ENCODE measurements at places on chromosomes 12 and 14.

DNA sequence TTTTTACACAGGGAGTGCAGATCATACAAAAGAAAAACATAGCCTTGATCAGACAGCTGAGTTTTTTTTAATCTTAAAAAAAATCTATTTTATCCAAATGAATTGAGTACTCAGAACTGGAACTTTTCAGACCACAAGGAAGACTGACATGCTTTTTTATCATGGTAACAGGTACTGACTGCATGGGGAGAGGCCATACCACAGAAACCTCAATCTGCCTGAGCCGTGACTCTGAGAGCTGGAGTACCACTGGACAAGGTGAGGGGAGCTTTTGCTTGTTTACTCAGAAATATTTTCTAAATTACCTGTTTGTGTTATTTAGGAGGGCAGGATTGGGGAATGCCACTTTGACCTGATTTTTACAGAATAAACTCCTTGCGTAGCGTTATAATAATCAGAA, 143.9 kb downstream of the ALX1 start:
- DNase-seq, result no peak

DNA sequence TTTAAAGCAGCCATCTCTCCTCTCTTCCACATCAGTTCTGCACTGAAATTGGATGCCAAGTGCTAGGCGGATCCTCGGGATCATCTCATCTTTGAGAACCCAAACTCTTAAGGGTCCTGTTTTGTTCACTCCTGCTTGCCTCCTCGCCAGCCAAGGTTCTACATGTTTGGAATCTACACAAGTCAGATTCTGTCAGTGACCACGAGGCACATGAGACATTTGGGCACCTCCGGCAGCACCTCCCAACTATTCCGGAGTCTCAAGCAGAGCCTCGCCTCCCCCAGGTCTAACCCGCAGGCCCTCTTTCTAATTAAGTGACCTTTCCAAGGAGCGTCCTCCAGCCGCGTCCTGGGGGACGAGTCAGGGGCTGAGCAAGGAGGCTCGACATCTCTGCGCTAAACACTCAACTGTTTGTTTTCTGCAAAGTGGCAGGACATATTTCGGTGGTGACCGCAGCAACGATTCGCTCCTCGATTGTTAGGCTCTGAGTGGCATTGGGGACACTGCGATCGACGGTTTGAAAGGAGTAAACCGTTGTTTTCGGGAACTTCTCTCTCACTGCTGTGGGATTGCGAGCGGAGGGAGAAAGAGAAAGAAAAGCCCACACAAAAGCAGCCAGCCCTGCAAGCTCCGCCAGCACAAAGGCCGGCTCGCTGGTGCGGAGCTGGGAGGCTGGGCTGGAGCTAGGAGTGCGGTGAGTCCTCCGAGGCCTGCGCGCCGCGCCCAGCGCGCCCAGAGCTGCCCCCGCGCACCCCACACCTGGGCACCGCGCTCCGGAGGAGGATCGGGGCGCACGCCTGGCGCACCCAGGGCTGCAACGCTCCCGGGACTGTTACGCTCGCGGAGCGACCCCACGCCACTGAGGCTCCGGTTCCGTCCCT, 640 bp downstream of the ARMH4 start:
- peak; percentile 0 for DNase-seq

- DNase-seq, result no peak
Measured at GRCh38 chr12:57891542-57892228, 45.2 kb upstream of the CTDSP2 start.

- no peak for DNase-seq
Measured at GRCh38 chr12:1616233-1617066, 12.6 kb upstream of the WNT5B start.

Data from CD4-positive, alpha-beta T cell treated with Interleukin-10 for 1 hour (primary cell).